ENCODE measurements at places on chromosomes 16 and 17.
A peak's percentile ranks its signal among the peaks of the same experiment; 100 is the strongest.

DNA sequence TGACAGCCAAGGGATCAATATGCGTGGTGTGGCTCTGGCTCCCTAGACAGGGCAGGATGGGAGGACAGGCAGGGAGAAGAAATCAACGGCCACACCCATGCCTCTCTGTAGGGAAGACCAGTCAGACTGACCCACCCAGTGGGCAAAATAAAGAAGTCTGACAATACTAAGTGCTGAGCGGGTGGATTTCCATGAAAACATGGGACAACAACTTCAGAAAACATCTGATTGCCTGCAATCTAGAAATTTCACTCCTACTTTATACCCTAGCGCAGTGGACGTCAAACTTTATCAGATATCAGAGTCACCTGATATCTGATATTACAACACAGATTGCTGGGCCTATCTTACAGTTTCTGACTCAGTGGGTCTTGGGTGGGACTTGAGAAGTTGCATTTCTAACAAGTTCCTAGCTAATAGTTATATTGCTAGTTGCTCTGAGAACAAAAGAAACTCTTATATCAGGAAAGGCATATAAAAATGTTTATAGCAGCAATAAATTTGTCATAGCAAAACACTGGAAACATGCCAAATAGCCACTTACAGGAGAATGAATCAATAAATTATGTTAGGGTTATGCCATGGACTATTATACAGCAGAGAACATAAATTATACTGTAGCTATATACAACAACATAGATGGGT lies 38.4 kb downstream of the C17orf67 start:
- no peak for DNase-seq

DNA sequence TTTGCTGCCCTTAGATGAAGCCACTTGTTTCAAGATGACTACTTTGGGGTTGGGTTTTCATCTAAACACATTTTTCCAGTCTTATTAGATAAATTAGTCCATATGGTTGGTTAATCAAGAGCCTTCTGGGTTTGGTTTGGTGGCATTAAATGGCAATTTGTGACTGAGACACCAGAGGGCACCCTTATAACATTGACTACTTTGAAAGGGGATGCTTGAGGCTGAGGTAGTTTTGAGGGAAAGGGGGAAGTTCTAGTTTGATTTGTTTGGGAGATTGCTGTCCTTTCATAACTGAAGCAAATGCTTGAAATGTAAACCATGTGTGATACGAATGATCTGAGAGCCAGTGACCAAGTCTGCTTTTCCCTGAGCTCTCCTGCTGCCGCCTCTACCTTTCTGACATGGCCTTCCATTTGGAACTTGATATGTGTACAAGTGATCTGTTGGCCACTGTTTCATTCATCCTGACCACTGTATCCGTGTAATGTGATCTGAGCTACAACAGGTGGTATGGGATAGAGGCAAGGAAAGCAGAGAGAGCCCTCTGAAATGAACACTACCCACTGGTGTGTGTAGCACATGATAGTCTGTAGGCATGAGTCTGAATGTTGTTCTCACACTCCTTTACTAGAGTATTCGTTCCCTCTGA lies 5.8 kb upstream of the RARA start:
- DNase-seq: no peak

- no peak for DNase-seq
Measured at GRCh38 chr16:19639986-19640421, 78.0 kb downstream of the KNOP1 start.

GRCh38 chr17:35447499-35447898 lies 1.1 kb downstream of the SLFN13 start:
- DNase-seq: no peak

GRCh38 chr16:73976644-73977043 lies 320.0 kb upstream of the PSMD7 start:
- DNase-seq: no peak

DNA sequence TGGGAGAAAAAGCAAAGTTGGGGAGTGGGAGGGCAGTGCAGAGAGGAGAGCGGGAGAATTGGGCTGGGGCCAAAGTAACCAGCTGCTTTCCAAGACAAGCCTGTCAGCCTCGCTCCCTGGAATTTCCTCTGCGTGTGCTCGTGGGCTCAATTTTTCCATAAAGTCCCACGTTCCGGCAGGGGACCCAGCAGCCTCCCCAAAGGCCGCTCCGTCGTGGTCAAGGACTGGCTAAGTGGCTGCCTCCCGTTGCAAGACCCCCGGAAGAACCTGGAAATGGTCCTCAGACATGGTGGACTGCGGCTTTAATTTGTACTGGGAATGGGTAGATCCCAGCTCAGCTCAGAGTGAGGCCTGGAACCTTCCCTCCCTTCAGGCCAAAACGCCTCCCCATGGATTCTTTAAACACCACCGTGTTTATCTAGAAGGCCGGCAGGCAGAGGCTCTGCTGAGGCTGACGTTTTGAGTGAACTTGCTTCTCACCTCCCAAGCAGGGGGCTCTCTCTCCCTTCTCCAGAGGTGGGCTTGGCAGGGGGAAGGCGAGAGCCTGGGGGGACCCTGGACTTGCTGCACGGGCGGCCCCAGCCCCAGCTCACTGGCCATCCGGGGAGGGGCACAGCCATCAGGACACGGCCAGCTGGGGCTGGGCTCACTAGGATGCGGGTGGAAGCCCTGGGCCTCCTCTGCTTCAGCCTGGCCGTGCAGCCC lies 190.0 kb downstream of the C16orf95 start:
- DNase-seq: no peak

DNA sequence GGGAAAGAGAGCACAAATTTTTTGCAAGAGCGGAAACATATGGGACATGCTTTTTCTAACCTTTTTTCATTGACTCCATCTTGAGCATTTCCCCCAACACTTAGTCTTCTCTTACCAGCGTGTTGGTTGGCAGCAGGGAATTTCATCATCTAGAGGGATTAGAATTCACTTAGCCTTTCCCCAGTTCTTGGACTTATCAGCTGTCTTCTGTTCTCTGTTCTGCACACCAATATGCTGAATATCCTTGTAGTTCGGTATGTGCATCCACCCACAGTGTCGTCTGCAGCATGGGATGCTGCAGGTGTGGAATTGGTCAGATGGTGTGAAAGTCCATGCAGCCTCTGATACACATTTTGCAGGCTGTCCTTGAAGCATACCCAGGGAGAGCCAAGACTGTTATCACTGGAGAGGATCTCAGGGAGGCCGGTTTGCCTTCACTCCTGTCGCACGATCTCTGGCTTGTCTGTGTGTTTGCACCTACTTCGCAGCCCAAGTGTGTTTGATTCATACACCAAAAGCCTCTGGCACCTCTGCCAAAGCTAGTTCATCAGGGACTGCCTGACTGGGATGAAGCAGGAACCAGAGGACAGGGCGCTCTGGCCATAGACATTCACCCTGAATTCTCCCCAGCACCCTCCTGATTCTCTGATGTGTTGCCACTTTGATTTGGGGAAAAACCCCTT lies 93.3 kb downstream of the SOCS1 start:
- DNase-seq: no peak

DNA sequence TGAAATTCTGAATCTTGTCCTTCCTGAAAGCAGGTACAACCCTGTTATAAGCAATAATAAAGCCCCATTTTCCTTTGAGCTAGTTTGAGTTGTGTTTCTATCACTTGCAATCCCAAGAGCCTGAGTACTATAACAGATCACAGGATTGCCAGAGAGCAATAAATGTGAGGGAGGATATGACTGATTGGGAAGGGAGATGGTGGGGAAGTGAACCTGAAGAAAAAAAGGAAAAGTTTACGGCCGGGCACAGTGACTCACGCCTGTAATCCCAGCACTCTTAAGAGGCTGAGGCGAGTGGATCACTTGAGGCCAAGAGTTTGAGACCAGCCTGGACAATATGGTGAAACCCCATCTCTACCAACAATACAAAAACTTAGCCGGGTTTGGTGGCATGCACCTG lies 80.4 kb downstream of the COX10 start:
- no peak for DNase-seq

GRCh38 chr16:52293204-52293603 lies 253.7 kb downstream of the TOX3 start:
- DNase-seq: no peak

DNA sequence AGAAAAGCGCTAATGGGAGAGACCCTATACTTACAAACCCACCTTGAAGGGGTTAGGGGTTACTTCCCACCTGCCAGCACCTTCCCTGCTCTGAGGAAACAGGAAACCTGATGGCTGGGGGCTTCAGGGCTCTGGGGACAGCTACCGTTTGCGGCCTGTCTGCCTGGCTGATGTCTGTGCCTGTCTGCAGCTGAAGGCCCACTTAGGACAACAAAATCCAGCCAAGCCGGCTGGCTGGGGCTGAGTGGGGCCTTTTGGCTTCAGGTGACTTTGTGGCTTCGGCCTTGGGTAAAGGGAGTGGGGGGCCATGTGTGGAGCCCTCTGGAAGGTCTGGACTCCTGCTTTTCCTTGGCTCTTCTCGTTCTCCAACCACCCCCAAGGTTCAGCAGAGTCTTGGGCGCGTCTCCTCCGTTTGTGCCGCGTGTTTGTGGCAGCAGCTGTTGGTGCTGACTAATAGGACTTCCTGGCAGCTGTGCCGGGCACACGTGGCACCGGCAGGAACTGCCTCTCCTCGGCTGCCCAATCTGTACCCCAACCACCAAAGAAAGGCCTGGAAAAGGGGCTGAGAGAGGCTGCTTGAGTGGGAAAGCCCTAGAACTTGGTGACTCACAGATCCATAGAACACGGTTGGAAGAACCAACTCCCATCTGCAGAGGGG lies 186.7 kb downstream of the MSI2 start:
- peak; percentile 41 for DNase-seq

GRCh38 chr16:61323456-61323855 lies 712.8 kb downstream of the CDH8 start:
- DNase-seq: no peak

DNA sequence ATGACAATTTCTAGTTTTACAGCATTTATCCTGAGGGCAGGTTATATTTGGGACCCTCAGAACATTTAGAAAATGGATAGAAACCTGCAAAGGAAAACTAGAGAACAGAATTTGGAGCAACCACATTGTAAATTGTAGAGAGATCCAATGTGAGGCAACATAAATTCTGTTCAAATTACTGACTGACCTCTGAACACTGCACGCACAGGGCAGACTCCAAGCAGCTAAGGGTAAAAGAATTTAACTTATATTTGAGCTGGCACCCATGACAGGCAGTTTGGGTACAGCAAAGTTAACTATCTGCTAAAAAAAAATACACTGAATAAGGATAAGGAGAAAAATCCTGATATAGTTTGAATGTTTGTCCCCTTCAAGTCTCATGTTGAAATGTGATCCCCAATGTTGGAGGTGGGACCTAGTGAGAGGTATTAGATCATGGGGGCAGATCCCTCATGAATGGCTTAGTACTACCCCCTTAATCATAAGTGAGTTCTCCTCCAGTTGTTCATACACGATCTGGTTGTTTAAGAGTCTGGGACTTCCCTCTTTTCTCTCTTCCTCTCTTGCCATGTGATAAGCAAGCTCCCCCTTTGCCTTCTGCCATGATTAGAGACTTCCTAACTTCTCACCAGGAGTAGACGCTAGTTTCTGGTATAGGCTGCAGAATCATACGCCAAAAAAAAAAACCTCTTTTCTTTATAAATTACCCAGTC lies 75.7 kb downstream of the FBXL20 start:
- no peak for DNase-seq

DNA sequence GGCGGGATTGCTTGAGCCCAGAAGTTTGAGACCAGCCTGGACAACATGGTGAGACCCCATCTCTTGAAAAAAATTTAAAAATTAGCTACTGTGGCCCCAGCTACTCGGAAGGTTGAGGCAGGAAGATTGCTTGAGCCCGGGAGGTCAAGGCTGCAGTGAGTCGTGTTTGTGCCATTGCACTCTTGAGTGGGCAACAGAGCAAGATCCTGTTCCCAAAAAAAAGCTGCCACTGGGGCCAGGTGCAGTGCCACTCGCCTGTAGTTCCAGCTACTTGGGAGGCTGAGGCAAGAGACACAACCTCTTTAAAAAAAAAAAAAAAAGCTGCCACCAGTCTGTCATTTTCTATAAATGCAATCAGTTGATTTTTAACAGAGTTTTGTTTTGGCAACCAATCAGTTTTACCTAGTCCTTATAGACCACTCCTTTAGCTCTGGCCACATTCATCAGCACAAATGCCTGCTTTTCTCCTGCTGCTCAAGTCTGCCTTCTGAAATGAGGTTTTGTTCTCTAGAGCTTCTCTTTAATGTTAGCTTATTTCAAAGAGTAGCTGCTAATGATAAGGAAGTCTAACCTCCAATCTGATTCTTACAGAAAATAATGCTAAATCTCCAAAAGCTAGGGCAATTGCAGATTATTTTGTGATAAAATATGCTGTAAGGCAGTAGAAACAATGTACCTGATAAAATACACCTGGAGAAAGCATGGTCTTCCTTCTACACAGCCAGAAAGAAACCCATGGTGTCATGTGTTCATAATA lies 64.8 kb downstream of the TUBD1 start:
- no peak for DNase-seq

- DNase-seq: no peak
Measured at GRCh38 chr16:48862087-48862532, 252.1 kb upstream of the N4BP1 start.

DNA sequence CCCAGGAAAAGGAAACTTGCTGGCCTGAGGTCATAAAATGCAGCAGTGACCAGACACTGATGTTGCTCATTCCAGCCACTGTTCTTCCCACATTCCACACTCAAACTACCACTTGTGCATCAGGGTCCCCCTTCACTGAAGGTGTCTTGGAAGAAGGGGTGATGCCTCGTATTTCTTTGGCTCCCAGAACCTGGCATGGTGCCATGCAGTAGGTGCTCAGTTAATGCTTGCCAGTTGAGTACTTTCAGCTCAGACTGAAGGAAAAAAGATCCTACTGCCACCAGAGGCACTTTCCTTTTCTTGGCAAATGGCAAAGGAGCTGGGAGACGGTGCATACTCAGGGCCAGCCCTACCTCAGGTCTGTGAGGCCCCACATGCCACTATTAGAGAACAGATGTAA lies 73.5 kb downstream of the TEX14 start:
- no peak for DNase-seq

GRCh38 chr17:60534613-60535157 lies 8.6 kb upstream of the APPBP2 start:
- no peak for DNase-seq

- DNase-seq: no peak
Measured at GRCh38 chr17:8494506-8495111, 58.9 kb downstream of the NDEL1 start.

Data from activated CD8-positive, alpha-beta memory T cell treated with anti-CD3 and anti-CD28 coated beads for 4 hours (primary cell).